RWPE2 (cell line): ENCODE measurements at places on chromosomes 4 and X.

DNA sequence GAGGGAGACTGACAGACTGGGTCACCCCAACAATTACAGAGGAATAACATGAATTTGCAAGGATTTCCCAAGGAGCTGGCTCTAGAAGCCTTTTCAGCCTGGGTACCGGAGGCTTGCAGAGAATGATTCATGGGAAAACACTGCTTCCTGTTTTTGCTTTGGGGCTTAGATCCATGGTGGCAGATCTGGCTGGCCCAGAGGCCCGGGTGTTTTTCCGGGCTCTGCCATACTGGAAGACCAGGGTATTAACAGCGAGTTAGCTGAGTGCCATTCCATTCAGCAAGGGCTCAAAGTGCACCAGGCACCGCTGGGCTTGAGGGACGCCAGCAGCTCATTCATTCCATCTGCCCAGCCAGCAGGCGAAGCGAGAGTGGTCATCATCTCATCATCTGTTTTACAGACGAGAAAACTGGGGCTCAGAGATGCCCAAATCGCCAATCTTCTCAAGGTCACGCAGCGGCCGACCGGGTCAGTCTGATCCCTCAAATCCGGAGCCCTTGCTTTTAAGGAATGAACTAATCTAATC lies 1.3 kb downstream of the WDR1 start:
- no peak for DNase-seq

DNA sequence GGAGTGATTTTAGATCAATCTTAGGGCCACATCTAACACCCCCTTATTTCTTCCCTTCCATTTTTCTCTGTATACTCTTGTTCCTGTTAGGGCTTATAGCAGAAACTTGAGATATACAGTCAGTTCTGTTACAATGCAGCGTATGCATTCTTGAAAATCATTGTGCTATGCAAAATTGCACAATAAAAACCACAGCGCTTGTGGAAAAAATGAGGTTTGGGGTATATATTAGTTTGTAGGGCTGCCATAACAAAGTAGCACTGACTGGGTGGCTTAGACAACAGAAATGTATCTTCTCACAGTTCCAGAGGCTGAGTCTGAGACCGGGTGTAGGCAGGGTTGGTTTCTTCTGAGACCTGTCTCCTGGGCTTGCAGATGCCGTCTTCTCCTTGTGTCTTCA lies 59.0 kb downstream of the WWC2 start:
- DNase-seq, result no peak

DNA sequence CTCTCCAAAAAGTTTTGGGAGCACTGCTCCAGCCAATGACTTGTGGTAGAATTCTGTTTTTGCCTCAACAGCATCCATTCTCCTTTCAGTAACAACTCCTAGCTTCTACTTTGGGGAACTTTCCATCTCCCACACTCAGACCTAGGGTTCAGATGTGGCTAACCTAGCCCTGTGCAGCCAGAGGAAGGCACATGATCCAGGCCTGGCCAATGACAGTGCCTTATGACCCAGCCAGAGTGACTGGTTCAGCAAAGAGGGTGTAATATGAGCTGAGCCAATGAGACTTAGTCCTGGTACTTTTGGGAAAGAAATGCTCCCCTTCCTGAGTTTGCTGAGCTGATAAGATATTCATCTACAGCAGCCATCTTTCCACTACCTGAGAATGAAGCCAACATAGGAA lies 5.4 kb upstream of the USP46 start:
- DNase-seq, result no peak

DNA sequence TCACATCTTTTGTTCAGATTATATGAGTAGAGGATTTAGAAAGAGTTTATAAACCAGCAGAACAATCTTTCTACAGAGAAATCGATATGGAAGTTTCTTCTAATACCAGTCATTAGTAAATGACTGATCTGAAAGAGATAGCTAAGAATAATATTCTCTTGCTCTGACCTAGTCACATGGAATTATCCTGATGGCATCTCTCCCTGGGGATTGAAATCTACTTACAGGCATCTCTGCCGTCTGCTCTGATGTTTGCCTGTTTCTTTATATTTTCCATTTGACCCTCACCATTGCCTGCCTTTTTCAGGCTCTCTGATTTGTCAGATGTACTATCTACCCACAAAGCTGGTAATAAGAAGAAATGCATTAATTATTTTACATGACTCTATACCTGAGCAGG lies 1157.3 kb downstream of the PCDH7 start:
- no peak for DNase-seq

GRCh38 chr4:145935253-145936141 lies 3.1 kb downstream of the ZNF827 start:
- DNase-seq, result no peak

DNA sequence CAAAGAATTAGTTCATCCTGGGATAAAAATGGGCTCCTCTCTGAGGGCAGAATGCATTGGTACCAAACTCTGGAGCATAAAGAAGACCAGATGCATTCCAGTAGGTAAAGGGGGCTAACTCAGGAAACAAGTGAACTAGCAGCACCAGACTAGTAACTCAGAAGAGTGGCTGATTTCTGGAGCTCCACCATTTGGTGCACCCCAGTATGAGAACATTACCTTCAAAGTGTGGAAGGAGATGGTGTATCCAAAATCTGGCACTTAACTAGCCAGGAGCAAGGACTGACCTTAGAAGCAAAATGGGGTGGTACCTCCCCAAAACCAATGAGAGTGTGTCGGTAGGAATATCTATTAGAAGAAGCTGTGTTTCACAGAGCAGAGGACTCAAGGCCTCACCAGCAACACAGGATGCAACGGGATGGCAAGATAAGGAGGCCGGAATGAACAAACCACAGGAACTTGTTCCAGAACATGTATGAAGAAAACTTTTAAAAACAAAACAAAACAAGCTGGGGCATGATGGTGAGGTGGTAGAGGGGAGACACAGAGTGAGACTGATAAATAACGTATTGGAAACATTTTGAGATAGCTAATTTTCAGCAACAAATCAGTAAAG lies 142.3 kb downstream of the INPP4B start:
- DNase-seq, result no peak

DNA sequence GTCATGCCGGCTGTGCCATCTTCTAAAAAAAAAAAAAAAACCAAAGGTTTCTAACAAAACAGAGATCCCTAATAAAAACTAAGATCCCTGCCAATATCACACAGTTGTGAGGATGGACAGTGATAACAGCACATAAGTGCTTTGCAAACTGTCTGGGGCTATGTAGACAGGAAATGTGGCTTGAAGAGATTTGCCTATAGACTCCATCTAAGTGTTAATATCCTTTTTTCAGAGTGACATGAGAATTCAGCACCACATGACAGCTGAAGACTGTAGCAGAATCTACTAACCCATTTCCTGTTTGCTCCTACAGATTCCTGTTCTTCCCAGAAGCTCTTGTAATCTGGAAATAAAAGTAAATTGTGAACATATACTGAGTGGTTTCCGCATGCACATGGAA lies 215.4 kb downstream of the KDR start:
- no peak for DNase-seq

GRCh38 chr4:2599304-2599654 lies 62.8 kb downstream of the FAM193A start:
- no peak for DNase-seq

DNA sequence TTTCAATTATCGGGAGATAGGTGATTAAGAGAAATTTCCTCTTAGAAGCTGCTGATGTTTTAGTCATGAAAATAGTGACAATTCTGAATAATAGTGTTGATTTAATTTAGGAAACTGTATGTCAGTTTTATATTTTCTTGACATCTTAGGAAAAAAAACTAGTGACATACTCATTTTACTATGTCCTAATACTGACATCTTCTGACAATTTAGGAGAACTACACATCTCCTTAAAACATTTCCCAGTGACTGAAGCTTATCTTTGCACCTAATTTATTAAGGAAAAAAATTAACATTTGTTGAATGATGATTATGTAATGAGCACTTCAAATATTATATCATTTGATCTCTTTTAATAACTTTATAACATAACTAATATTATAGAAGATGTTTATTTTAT lies 42.0 kb upstream of the RBMXL3 start:
- DNase-seq, result no peak

GRCh38 chrX:40146262-40147125 lies 48.7 kb upstream of the BCOR start:
- DNase-seq, result no peak

- no peak for DNase-seq
Observed at GRCh38 chr4:83890816-83891215, 354.9 kb downstream of the GPAT3 start.

DNA sequence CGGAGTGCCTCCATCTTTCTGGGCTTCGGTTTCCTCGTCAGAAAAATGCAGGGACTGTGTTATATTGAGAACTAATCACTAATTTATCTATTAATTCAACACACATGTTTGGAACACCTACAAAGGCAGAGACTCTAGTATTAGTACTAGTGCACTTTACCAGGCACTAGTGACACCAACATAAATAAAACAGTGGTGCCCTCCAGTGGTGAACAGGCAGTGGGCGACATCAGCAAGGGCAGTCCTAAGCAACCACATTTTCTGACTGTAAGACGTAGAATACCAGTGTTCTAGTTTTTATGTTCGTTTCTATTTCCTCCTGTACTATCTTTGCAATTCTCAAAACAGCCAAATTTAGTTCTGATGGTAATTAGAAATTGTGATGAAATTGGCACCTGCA lies 69.1 kb upstream of the UCP1 start:
- DNase-seq, result no peak

- no peak for DNase-seq
Observed at GRCh38 chr4:10100734-10101216, 15.8 kb downstream of the WDR1 start.

- no peak for DNase-seq
Observed at GRCh38 chr4:118997601-118998000, 108.9 kb downstream of the SYNPO2 start.

GRCh38 chr4:38785901-38786402 lies 3.2 kb upstream of the TLR10 start:
- DNase-seq, result no peak

DNA sequence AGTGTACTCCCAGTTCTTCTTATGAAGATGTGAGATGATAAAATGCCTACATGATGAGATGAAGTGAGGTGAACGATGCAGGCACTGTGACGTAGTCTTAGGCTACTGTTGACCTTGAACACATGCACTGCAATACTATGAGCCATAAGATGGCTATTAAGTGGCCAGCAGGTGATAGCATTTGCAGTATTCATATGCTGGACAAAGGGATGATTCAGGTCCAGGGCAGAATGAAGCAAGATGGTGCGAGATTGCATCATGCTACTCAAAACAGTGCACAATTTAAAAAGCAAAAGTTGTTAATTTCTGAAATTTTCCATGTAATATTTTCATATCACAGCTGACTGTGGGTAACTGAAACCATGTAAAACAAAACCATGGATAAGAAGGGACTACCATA lies 781.4 kb downstream of the PCDH18 start:
- no peak for DNase-seq

DNA sequence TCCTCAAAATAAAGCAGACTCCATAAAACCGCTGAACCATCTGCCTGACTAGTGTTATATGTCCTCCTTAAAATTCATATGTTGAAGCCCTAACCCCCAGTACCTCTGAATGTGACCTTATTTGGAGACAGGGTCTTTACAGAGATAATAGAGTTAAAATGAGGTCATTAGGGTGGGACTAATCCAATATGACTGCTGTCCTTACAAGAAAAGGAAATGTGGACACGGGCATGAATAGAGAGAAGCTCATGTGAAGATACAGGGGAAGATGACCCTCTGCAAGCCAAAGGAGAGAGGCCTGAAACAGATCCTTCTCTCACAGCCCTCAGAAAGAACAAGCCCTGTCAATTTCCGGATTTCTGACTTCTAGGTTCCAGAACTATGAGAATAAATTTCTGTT lies 82.0 kb upstream of the KLHL13 start:
- DNase-seq, result no peak

- DNase-seq, result no peak
Observed at GRCh38 chrX:42021058-42021457, 97.7 kb upstream of the CASK start.

DNA sequence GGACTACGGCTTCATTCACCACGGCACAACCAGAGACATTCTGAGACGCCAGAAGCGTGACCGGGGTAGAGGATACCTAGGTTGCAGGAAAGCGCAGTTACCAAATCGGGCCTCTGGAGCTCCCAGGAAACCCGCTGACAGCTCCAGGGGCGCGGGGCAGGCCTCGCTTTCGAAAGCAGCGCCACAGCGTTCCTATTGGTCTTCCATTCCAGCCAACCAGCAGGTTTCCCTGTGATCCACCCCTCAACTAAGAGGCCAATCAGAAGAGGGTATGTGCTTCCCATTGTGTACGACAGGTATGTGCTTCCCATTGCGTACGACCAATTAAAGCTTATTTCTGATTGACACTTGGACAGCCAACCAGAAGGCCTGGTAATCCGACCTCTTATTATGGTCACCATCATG lies 14.9 kb downstream of the SNX12 start:
- DNase-seq, result no peak

DNA sequence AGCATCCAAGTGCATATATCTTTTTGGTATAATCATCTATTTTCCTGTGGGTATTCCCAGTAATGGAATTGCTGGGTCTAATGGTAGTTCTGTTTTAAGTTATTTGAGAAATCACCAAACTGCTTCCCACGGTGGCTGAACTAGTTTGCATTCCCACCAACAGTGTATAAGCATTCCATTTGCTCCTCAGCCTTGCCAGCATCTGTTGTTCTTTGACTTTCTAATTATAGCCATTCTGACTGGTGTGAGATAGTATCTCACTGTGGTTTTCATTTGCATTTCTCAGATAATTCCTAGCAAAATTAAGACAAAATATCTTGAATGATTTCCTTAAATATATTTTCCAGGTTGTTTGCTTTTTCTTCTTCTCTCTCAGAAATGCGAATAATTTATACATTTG lies 341.1 kb downstream of the GBA3 start:
- DNase-seq, result no peak

- DNase-seq, result no peak
Observed at GRCh38 chrX:43108828-43109227, 330.9 kb upstream of the PPP1R2C start.

DNA sequence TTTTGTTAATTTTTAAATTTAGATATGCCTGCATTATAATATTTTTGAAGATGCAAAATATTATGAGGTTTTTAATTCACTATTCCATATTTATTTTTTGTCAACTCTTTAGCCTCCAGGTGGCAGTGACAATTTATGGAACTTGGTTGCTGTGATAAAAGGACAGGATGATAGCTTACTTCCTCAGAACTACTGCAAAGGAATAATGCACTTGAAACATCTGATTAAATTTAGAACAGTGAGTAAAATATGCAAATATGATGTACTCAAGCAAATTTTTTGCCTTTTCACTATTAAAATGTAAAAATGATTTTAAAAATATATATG lies 45.1 kb downstream of the SPATA4 start:
- DNase-seq, result no peak

GRCh38 chr4:161714931-161715330 lies 448.9 kb downstream of the FSTL5 start:
- DNase-seq, result no peak
